Bronchial epithelial cell (primary cell): ENCODE measurements at places on chromosomes 3 and 15.

- no peak for DNase-seq
Observed at GRCh38 chr3:76514836-76515235, 525.1 kb upstream of the ROBO2 start.

GRCh38 chr3:189995129-189995528 lies 125.6 kb downstream of the P3H2 start:
- DNase-seq, result no peak

- DNase-seq, result peak; percentile 38
Observed at GRCh38 chr3:166478356-166478755, 641.1 kb upstream of the BCHE start.

GRCh38 chr3:113602836-113603235 lies 70.5 kb downstream of the SIDT1 start:
- no peak for DNase-seq

GRCh38 chr3:52230461-52230860 lies 5.0 kb upstream of the TLR9 start:
- no peak for DNase-seq

GRCh38 chr3:156233876-156234275 lies 113.5 kb downstream of the KCNAB1 start:
- peak; percentile 38 for DNase-seq

- no peak for DNase-seq
Observed at GRCh38 chr15:76626611-76627010, 278.5 kb downstream of the SCAPER start.

- DNase-seq, result no peak
Observed at GRCh38 chr15:69579950-69580618, 127.5 kb downstream of the RPLP1 start.

GRCh38 chr3:144756704-144757440 lies 785.2 kb downstream of the DIPK2A start:
- DNase-seq, result no peak

- DNase-seq, result no peak
Observed at GRCh38 chr3:37375184-37376127, 201.1 kb upstream of the LRRFIP2 start.

- DNase-seq, result no peak
Observed at GRCh38 chr15:68330901-68331300, 53.4 kb downstream of the FEM1B start.

DNA sequence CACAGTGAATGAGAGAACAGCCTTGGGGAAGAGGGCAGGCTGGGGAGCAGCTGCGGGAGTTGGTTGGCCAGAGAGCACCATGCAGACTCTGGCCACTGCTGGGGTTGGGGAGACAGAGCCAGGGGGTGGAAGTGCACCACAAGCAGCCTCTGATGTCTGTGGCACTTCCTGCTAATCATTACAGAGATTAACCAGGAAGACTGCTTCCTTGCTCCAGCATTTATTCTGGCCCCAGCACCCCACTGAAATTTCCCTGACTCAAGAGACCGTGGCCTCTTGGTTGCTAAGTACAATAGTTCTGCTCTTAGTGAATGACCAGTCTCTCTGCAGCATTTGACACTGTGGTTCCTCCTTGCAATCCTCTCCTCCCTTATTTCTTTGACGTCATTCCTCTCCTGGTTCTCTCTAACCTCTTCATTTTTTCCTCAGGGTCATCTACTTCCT lies 266.2 kb upstream of the ROPN1 start:
- no peak for DNase-seq
